Activated CD4-positive, alpha-beta T cell treated with anti-CD3 and anti-CD28 coated beads, Interleukin-2, amount 10 ng/mL, durations not matched to agents 24 days and 14 days (primary cell): ENCODE measurements at places on chromosomes 7 and 10. TPM values are rescaled to one million over a fixed set of nuclear protein-coding genes. Genes with fewer than 3 reads are reported as not detected.

DNA sequence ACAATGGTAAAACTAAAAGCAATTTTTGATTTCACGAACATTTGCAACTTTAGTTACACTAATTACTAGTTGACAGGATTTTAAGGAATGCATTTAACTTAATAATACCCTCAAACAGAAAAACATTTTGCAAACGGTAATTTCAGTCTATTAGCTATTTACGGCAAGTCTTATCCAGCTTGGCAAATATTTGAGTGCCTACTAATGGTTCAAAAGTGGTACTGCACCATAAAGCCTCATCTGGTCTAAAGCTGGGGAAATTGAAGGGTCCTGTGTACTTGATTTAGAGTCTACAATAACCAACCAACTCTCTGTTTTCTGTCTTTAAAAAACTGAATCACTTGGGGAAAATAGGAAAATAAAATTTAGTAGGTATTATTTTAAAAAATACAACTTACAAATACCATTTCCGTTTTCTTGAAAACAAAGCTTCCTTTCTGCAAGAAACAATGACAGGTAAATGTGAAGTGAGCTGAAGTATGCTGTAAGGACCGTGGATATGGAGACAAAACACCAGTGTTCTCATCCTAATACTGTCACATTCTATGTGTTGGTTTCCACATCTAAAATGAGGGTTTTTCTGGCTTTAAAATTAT, 142.3 kb downstream of the VPS50 start:
- DNase-seq = no peak

GRCh38 chr10:118034791-118035261, 11.9 kb downstream of the RAB11FIP2 start:
- DNase-seq = no peak

DNA sequence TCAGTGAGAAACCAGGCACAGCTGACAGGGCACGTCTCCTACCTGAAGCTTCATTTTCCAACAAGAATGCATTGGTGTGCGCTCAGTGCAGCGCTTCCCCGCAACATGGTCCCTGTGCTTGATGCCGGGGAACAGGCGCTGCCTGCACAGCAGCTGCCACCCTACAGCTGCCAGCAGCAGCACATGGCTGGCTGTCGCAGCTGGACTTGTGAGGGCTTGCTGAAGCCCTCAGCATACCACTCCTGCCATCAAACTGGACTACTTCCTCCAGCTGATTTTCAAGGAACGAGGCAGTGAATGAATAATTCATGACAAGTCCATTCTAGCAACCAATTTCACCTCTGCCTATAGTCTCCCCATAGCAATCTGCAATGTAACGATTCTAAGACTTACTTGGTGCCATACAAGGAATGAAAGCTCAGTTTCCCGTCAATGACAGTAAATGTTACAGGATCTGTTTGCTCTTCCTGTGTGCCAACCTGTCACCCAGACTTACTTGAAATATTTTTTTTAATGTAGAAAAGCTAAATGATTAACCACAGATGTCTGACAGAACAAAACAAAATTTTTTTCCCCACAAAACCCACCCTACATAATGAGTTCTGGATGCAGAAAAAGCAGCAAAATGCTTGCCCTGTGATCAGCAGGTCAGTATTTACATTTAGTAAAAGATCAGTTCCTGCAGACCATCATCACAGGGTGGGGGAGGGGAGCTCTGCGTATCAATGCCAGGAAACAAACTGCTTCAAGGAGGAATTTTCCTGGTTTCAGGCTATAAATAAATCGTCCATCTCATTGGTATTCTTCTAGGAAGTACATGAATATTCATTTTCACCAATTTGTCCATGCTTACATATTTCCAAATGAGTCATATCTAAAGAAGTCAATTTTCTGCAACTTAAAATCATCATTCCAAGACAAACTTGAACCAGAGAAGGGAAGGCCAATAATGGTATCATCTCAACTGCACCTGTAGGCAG, 140.6 kb downstream of the ALOX5 start:
- no peak for DNase-seq

The CHRM2 gene
- total RNA-seq = not detected in 2 replicates
